OCI-LY7 (cell line): ENCODE measurements at places on chromosomes 5 and 9.

DNA sequence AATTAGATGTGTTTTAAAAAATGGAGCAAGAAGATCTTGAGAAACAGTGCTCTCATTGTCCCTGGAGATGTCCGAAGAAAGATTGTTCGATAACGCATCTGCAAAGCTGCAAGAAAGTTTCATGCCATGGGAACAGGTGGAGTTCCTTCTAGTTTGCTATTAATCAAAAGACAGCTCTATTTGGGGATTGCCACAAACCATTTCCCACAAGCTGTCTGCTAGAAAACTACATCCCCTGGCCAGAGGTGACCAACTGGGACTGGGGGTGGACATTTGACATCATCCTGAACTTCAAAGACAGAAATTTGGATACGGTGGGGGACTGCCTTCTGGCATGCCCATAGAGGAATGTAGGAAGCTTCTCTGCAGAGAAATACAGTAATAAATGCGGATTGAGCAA is 50.8 kb upstream of the OSMR start:
- no peak for DNase-seq

DNA sequence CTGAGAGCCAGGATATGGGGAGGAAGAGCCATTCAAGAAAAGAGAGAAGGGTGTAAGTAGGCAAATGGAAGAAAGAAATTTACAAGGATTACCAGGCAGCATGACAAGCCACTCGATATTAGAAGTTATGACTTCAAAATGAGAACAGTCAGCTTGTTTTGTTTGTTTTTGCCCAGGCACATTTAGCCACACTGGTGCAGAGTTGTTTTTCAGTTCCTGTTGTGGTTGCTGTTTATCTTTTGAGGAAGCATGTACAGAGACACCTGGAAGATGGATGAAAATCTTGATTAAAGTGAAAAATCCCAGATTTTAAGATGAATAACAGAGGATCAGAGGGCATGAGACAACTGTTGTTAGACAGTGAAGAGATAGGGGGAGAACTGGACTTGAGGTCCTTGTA is 199.1 kb downstream of the MTRR start:
- DNase-seq: no peak

- peak; percentile 35 for DNase-seq
Observed at GRCh38 chr5:179608131-179608581, 15.3 kb downstream of the HNRNPH1 start.

DNA sequence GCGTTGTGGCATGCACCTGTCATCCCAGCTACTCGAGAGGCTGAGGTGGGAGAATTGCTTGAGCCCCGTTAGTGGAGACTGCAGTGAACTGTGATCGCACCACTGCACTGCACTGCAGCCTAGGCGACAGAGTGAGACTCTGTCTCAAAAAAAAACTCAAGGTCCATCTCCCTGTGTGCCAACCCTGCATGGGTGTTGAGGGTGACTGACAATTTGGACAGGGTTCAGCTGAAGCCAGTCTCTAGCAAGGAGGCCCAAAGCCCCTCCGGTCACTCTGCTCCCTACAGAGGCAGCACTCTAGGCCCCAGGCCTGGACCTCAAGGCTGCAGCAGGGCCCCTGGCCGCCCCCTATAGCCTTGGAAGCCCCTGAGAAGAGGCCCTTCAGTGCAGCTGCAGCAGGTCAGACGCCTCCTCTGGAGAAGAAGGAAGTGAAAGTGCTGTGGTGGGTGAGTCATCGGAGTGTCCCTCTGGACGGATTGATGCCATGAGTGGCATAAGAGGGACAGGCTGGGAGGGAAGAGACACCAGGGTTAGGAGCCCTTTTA is 39.2 kb upstream of the NEK6 start:
- DNase-seq: peak; percentile 88

- no peak for DNase-seq
Observed at GRCh38 chr5:55364537-55365055, 56.8 kb downstream of the MTREX start.

GRCh38 chr9:122180633-122181032 is 20.9 kb downstream of the MORN5 start:
- no peak for DNase-seq
